ENCODE measurements at places on chromosomes 11 and 22.

DNA sequence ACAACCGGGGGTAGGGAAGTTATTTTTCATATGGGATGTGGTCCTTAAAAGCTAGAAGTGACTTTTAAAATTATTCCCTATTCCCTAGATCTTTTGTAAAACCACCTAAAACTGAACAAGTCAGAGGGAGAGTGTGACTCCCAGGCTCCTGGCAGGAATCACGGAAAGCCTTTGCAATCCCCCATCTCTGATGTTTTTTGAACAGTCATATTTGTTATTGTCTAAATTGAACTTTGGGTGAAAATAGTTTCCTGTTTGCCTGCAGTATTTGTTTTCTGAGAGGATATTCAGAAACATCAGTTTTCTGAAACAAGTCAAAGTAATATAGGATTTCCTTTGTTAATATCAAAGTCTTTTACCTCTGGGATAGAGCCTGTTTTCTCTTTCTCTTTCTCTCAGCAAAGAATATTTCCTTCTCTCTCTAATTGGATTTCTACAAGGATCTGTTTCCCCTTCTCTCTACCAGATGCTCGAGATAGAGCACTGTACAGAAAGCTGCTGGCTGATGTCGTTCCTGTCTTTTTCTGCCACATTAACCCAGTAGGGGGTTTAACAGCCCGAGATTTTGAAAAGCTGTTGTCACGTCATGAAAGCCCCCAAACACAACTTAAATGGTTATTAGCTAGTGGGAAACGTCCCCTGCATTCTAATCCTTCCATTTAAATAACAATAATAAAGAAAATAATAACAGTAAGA lies 132.2 kb upstream of the PITPNB start:
- DNase-seq = no peak

- peak; percentile 64 for DNase-seq
Measured at GRCh38 chr22:23282089-23282501, 101.8 kb downstream of the BCR start.

GRCh38 chr22:31451709-31452571 lies 37.7 kb downstream of the EIF4ENIF1 start:
- no peak for DNase-seq

DNA sequence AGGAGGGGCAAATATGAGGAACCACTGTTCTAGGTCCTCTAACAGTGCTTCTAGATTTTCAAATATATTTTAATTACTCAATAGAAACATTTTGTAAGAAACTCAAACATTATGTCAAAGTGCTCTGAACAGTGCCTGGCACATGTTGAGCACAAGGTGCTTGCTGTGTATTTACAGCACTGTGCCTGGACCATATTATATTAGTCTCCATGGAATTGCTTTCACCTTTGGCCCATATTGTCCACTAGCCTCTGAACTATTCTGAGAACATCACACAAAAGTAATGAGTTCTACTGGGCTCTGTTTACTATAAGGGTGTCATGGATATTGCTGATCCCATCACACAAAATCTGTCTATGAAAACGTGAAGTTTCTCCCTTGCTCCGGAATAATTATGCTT lies 76.7 kb downstream of the PPFIBP2 start:
- DNase-seq = no peak

DNA sequence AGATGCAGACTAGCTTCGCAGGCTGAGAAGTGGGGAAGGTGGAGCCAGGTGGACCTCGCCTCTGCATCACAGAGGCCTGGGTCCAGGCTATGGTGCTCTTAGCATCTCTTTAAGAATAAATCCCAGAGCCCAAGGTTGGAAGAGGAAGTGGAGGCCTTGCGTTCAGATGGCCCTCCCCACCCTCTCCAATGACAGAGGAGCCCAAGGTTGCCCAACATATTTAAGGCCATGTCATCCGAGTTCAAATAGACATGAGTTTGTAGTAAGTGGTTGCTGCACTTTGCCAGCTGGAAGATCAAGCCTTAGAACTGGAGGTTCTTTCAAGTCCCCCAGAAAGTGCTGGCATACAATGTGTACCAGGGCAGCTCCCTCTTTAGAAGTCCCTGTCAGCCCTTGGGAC lies 47.1 kb upstream of the HORMAD2 start:
- DNase-seq = no peak

GRCh38 chr11:87301785-87302540 lies 264.2 kb downstream of the TMEM135 start:
- DNase-seq = no peak

DNA sequence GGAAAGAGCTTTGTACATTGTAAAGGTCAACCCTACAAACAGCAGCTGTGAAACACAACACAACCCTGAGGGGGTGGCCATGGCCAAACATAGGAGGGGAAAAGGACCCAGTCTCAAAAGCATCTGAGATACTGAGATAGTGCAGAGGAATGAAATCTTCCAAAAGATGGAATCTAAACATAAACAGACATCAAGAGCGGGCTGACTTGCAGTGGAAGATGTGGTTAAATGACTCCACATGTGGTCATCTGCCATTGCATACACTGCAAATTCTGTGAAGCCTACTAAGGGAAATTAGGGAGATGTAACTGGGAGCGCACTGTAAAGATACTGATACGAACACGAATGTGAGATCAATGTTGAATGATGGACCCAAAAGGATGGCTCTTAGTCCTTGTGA lies 22.0 kb downstream of the BDNF start:
- no peak for DNase-seq

DNA sequence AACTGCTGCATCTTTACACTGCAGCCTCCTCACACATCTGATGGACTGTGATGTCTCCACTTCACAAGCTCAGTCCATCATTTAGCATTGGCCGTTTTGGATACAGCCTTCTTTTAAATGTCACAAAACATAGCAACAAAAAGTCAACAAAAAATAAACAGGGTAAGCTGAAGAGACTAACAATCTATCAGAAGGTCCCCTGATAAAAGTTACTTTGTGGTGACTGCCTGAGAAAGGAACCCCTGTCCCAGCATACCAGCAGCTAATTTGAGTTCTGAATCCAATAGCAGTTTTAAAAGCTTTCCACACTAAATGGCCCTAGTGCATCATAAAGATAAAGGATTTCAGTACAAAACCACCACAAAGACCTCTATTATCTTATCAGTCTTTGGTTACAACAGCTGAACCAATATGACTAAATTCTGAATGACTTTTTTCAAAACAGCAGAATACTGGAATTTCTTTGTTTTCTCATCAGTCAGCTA lies 162.4 kb downstream of the SOX6 start:
- DNase-seq = no peak

- no peak for DNase-seq
Measured at GRCh38 chr11:1074244-1075221, at the start of gene MUC2. MUC2 (plus strand) TSS chr11:1074874.

DNA sequence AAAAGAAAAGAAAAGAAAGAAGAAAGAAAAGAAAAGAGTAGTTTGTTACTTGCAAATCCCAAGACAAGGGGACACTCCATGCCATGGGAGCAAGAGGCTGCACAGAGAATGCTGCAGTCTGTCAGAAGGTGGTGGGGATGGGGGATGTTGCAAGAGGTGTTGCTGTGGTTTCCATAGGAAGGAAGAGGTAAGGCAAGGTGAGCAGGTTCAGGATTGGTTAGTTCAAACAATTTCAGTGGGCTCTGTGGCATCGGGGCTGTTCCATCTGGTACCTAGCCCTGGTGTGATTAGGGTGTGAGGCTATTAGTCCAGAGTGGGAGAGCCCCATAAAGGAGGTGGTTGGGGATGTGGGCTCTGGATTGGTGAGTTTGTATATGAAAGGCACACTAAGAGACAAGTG lies 172.7 kb downstream of the BCR start:
- no peak for DNase-seq

DNA sequence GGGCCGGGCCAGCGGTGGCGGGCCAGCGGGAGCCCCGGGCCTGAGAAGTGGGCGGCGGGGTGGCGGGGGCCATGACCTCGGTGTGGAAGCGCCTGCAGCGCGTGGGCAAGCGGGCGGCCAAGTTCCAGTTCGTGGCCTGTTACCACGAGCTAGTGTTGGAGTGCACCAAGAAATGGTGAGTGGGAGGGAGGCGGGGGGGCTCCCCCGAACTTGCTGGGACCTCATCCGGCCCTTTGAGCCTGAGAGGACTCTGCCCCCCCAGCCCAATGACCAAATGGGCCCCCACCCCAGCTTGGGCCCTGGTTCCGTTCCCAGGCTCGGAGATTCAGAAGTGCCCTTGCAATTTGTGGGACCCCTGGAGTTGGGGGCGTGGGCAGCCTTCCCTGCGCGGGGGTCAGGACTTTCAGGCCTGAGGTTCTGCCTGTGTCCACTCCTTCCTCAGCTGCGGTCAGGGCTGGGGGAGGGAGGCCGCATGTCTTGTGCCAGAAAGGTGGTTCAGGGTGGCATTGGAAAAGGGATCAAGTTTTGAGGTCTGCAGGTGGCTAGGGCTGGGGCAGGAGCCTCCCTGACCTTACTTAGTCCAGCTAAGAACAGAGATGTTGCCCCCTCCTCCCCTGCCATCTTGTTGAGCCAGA lies 496 bp downstream of the EHBP1L1 start:
- peak; percentile 57 for DNase-seq

DNA sequence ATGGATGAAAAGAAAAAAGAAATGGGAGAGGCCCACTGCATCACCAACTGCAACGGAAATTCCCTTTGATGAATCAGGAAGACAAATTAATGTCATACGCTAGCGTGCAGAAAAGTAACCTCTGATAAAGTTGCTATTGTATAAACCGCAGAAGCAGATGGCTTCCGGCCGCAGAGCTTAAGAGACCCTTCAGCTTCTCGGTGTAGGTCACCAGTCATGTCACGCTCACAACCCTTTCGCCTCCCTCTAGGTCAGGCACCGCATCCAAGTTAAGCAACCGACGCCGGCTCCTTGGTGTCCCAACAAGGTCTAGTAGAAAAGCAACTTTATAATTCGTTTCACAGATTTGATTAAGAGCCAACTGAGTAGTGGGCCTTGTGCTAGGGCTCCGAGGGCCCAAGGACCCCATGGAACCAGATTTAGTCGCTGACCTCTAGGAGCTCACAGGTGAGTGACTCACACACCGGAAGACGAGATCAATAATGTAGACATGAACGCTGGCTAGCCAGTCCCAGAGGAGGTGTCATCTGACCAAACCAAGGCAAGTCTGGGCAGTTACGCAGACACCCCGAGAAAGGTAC lies 1.2 kb upstream of the ZFP91 start:
- DNase-seq = peak; percentile 49

DNA sequence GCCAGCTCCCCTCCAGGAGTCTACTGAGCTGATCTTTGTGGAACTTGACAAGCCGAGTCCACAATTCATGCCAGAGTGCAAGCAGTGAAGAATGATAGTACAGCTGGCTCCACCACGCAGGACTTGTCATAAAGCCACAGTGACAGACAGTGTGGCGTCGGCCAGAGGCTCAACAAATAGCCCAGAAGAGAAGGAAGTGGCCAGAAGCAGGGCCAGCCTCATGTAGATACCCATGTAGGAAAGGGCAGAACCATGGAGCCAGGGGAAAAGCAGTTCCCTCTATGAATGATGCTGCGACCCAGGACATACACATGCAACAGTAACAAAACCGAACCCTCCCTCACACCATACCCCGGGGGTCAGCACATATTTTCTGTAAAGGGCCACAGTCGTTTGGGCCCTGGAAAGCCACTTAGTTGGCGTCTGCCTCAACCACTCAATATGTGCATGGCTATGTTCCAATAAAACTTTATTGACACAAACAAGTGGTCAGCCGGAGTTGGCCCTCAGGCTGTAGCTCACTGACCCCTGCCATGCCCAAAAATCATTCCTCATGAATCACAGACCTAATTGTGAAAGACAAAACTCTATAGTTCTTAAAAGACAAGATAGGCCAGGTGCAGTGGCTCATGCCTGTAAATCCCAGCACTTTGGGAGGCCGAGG lies 161.4 kb downstream of the BRD1 start:
- DNase-seq = no peak

GRCh38 chr11:24496736-24497725 lies at the start of gene LUZP2:
LUZP2 (plus strand) TSS chr11:24497053.
- peak; percentile 48 for DNase-seq

DNA sequence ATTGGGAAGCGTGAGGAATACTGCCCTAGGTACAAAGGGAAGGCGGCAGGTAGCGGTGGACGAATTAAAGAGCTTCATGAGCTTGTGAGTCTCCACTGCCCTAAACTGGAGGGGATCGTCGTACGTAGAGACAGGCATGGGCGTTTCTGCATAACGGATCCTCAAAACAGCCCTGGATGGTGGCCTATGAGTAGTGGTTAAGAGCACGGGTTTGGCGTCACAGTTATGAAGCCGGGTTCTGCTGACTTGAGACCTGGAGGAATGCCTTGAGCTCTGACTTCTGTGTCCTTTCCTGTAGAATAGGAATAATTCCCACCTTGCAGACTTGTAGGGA lies 335 bp downstream of the TMEM138 start:
- DNase-seq = no peak

DNA sequence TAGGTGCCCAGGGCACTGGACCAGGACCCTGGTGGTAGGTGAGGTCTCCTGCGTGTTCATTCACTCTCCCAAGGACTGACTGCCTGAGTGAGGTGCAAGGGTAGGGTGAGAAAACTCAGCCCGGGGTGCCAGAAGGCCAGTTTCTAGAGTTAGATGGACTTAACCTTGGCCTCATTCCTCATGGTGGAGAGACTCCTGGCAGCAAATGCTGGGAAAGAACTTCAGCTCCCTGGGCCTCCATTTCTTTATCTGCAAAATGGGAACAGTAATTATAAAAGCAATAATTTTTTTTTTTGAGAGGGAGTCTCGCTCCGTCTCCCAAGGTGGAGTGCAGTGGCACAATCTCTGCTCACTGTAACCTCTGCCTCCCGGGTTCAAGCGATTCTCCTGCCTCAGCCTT lies 47.7 kb downstream of the TRIOBP start:
- no peak for DNase-seq
